ENCODE measurements at places on chromosomes 5 and 9.
A peak's percentile ranks its signal among the peaks of the same experiment; 100 is the strongest.

DNA sequence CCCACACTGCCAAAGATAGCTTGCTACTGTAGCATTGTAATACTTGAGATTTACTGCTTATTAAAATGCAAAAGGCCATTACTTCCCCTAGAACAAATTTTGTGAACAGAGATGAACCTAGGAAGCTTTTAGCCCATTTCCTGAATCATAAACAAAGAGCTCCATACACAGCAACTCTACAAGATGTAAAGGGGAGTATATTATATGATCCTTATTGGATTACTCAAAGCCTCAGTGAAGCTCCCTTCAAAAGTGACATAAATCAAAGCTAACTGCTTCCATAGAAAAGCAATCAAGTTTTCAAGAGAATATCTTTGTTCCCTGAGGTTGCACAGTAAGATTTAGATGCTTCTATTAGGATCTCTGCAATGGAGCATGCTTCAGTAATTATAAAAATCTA, 629.8 kb downstream of the EFNA5 start:
- DNase-seq = no peak

- no peak for DNase-seq
These were observed 16.3 kb downstream of the NMRK1 start for GRCh38 chr9:75071530-75072122.

DNA sequence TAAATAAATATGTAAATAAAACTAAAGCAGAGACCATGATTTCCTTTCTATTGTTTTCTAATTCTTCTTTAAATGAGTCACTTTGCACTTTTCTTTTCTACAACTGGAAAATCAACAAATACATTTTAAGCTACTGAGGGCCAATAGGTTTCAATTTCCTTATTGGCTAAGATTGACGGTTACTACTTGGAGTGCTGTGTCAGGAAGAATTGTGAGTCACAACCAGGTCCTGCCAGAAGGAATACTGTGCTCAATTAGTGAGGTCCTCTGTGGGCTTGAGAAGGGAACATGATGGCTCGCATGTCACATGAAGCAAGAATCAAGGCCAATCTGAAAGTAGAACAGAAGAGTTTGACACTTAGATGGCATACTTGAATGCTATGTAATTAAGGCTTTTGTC, 110.8 kb downstream of the HMHB1 start:
- DNase-seq = no peak

DNA sequence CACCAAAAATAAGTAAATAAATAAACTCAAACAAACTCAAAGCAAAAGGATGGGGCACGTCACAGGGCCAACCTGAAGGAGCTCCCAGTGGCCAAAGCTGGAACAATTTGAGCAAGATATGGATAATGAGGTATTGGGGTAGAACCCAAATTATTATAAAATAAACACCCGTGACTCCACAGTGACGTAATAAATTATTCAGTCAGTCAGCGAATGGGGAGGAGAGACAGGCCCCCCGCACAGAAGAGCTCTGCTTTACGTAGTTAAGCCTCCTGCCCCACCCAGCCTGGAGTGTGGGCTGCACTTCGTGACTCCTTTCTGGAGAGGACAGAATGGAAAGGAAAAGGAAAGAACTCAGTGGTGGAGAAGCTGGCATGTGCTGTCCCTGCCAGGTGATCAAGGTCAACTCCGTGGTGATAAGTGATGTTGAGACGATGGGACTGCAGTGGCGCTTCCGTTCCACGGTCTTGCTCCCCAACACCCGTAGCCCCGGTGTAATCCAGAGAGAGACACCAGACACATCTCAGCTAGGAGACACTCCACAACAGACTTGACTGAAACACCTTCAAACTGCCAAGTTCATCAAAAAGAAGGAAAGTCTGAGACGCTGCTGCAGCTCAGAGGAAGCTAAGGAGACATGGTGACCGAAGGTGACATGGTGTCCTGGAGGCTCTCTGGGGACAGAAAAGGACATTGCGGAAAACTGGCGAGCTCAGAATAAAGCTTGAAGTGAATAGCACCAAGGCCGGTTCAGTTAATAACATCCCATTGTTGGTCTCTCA, 83.3 kb upstream of the COL5A1 start:
- DNase-seq = no peak

- DNase-seq = peak; percentile 50
These were observed 1.9 kb upstream of the FIBCD1 start for GRCh38 chr9:130940693-130941576.

DNA sequence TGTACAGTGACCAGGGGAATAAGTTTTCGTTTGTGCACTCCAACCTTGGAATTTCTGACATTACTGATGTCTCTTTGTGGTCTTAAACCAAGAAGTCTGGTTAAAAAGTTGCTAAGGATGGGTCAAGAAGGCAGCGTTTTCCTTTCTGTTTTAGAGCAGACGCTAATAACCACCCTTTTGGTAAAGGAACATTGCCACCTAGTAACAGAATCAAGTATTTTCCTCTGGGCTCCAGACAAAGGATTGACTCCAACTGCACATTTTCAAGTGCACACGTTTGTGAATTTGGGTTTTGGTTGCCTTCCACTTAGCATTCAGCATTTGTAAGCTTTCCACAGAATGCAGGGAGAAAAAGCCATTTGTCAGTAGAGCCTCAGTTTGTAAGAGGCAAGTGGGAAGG, 22.2 kb upstream of the CEP78 start:
- DNase-seq = no peak

GRCh38 chr9:90822866-90823265, 21.2 kb downstream of the SYK start:
- no peak for DNase-seq

- no peak for DNase-seq
These were observed 54.2 kb downstream of the KIAA1958 start for GRCh38 chr9:112540800-112541199.

- no peak for DNase-seq
These were observed 89.5 kb upstream of the GRIA1 start for GRCh38 chr5:153400931-153401330.

DNA sequence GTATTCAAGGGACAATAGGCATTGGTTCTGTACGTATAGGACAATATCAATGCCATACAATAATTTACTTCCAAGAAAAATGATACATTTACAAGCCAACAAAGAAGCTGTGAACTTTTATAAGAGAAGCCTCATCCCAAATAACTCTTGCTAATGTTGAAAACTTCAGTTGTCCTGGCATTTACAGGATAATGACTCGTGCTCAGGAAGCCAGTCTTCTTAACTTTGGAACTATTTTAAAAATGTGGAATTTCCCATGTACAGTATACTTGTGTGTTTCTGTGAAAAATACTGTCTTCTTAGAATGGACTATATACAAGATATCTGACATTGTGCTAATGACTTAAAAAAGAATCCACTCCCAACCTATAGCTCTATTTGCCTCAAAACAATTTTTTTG, 1479.3 kb upstream of the CDH9 start:
- DNase-seq = no peak

- DNase-seq = no peak
These were observed 2.6 kb downstream of the C9orf40 start for GRCh38 chr9:74949859-74950855.

DNA sequence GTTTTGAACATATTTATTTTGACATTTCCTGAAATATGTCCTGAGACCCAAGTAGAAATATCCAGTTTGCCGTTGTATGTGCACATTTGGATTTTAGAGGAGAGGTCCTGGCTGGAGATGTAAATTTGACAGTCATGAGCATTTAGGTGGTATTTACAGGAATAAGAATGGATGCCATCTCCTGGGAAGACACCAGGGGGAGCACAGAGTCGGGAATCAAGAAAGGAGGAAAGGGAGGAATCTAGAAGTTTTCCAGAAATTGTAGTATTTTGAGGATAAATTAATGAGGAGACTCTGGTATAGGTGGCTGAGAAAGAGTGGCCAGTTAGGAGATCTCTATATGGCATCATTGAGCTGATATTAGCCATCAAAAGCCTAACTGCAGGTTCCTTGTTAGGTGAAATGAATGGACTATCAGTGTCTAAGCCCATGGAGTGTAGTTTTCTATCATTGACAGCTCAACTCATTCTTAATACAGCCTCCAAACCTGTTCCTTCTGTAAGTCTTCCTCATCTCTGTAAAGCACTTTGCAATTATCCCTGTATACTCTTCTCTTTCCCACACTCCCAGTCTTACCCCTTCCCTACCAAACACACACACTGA, 7.2 kb downstream of the GAPT start:
- peak; percentile 51 for DNase-seq

Measured in neural crest cell (in vitro differentiated cells).